NCI-H460 (cell line): ENCODE measurements at places on chromosomes 4 and X.
A peak's percentile ranks its signal among the peaks of the same experiment; 100 is the strongest.

GRCh38 chr4:109820563-109820962 is 5.0 kb downstream of the GAR1 start:
- no peak for DNase-seq

- DNase-seq: no peak
Observed at GRCh38 chrX:124238268-124238667, 94.2 kb upstream of the TEX13D start.

DNA sequence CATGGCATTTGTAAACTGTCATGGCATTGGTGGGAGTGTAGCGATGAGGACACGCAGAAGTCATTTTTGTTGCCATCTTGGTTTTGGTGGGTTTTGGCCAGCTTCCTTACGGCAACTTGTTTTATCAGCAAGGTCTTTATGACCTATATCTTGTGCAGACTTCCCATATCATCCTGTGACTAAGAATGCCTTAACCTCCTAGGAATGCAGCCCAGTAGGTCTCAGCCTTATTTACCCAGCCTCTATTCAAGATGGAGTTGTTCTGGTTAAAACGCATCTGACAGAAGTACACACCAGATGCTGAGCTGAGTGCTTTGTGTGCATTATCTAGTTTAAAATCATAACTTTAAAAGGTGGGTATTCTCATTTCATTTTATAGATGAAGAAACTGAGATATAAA is 268.8 kb upstream of the GALNT7 start:
- DNase-seq: no peak

DNA sequence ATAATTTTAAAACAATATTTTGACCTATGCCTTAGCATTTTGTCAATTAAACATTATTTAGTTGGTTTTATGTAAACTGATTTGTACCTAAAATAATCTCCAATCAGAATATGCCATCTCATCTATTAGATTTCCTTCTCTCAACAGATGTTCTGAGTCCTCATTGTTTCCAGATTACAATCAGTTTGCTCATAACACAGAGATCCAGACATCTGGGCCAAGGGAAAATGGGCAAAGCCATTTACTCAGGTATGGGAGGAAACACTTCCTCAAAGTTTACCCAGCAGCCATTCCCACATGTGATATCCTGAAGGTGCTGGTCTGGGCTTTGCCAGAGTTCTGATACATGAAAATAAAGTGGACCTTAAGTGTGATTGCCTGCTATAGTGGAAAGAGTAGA is 217.9 kb upstream of the GPC4 start:
- no peak for DNase-seq

DNA sequence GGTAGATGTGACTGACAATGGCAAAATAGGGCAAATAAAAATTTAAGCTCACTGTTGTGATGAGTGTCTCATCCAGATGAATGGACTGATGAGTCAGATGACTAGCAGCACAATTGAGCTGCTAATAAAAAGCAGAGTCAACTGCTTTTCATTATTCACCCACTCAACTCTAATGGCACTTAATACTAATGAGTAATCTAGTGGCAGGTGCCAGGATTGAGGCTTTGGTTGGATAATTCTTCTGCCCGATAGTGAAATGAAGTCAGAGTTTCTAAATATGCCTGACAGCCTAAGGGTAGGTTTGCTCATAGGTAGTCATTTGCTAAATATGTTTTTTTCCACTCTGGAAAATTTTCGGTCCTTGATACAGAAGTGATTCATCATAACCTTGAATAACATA is 10.4 kb downstream of the OGT start:
- DNase-seq: no peak

- DNase-seq: no peak
Observed at GRCh38 chrX:96002431-96002830, 682.2 kb upstream of the DIAPH2 start.

DNA sequence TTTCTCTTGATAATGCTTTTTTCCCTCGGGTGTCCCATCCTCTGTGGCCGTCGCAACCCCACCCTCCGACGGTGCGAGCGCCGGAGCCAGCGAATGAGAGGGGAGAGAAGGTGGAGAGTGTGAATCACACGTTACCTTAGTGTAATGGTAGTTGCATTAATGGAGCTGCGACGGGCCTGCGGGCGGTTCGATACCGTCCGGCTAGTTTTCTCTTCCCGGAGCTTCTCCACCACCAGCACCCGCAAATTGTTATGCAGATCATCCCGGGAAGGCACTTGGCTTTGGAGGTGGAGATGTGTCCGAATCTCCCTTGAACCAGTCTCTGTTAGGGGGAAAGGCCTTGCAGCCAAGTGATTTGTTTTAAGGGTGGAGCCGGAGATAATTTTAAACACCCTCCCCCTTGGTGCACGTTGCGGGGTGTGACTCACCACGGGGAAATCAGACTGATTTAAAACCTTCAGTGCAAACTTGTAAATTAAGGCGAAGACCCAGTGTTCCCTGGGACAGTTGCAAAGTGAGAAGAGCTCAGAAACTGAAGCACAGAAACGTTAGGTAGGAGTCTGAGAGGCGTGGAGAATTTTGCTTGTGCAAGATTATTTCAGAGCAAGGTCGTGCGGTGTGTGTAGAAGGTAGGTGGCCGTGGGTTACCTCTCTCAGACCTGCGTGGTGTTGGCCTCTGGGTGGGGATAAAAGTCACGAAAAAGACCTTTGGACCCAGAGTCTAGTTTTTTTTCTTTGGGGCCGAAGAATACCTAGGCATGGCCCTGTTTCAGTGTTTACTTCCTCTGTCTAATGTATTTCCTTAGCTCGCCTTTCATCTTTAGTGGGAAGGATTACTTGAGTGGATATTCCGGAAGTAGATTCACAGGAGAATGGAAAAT is 1.3 kb downstream of the AFF1 start:
- no peak for DNase-seq

DNA sequence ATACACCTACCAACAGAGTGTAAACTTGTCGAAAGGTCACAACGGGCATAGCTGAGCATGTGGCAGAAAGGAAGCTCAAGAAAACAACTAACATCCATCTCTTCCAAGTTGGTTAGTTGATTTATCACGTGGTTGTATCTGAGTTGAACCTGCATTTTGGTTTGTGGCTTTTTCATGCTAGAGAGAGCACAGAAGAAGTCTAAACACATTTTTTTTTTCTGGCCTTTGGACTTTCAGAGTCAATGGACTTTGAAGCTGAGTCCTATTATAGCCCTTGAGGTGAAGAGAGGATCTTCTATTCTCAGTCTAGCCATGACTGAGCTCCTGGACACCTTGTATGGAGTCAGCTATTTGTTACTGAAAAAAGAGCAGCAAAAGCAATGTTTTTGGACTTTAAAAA is 150.6 kb upstream of the TRPC5 start:
- DNase-seq: no peak

DNA sequence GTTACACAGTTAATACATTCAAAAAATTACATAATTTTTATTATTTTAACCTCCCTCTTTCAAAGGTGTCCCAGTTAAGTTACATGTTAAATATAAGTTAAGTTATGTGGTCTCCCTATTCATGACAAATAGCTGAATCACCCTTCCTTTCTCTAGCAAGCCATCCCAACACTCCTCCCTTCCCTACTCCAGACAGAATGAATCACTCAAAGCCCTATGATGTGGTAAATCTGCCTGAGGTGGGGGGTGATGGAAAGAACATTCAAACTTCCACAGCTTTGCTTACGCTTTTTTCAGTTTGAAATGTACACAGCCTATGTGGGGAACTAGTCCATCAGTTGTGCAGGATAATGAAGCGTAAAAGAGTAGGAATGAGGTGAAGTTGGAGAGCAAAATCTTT is 90.2 kb downstream of the CXCL13 start:
- peak; percentile 31 for DNase-seq

DNA sequence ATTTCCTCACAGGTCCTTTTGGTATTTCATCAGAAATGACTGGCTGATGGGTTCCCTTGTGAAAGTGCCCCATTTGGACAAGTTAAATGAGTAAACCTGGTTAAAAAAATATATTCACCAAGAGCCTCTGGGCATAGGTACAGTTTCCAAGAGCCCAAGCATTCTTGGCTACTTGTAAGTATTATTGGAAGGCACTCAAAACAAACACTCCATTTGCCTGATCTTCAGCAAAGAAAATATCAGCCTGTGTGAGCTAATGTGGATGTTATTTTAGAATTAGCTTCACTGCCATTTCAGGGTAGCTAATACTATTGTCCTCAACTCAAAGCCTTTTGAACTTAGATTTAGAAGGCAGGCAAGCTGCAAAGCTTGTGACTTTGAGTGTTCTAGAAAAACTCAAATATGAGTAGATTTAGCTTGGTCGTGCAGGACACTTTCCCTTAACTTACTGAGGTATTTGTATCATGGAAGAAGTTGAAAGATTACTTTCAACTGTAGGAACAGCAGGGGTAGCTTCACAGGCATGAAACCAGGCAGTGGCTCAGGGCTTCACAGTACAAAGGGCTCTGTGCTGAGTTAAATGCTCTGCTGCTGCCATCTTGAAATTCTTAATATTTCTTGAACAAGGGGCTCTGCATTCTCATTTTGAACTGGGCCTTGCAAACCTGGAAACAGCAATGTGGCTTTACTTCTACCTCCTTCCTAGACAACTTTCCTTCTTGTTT is 177.2 kb downstream of the AMELX start:
- no peak for DNase-seq

GRCh38 chr4:158906073-158906472 is 137.2 kb downstream of the FNIP2 start:
- no peak for DNase-seq

GRCh38 chr4:101081695-101082369 is 265.5 kb downstream of the PPP3CA start:
- DNase-seq: no peak

- no peak for DNase-seq
Observed at GRCh38 chr4:108484187-108484586, 136.2 kb upstream of the RPL34 start.
